ENCODE measurements at places on chromosomes 12 and 14.
A peak's percentile ranks its signal among the peaks of the same experiment; 100 is the strongest.

DNA sequence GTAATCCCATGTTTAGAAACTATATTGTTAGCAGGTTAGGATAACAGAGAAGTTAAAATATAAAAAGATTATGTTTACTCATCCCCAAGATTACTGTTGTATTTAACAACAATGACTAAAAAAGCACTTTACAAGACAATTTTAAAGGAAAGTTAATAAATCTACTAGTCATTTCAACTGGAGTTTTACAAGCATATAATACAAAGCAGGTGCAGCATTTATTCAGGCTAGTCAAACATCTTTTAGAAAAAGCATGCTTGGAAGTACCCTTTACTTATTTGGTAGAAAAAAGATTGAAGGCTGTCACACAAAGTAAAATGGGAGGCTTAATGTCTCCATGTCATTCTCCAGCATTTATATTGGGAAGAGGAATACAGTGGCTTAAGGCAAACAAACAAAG, 80.6 kb downstream of the HEATR5A start:
- DNase-seq = no peak

GRCh38 chr14:104091061-104091926, 5.8 kb downstream of the ASPG start:
- no peak for DNase-seq

DNA sequence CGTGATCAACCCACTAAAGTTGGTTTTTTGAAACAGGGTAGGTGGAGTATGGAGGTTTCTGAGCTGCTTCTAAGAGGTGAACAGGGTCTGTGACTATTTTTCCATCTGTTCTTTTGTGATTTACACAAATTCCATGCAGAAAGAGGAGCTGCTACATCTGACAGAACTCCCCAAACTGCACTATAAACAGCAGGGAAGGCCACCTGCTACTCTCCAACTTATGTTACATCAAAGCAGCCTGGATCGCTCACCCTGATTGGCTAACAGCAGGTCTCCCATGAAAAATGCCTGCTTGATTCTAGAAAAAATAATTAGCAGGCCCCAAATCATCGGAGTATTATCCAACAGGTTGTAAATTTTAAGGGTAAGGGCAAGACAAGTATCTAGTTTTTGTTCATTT, 282.9 kb upstream of the FLRT2 start:
- no peak for DNase-seq

- DNase-seq = no peak
Observed at GRCh38 chr12:127336416-127336815, 930.6 kb upstream of the TMEM132C start.

GRCh38 chr14:78581229-78581628, 411.1 kb downstream of the NRXN3 start:
- DNase-seq = no peak

- DNase-seq = no peak
Observed at GRCh38 chr14:104135121-104135903, 3.1 kb upstream of the KIF26A start.

DNA sequence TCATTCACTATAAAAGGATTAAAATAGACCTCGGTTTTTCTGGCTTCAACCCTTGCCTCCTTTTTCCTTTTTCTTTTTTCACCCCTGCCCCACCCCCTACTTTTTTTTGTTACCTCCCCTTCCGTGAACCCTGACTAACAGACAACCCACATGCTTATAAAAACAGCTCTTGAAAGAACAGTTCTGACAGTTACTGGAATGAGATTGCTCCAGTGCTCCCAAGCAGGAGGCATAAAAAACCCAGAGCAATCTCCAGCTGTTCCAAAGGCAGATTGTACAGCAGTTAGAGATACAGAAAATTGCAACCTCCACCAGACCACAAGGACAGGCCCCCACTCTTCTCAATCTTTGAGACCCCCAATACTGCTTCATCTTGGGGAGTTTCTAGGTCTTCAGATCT, 29.9 kb upstream of the TMEM260 start:
- no peak for DNase-seq

DNA sequence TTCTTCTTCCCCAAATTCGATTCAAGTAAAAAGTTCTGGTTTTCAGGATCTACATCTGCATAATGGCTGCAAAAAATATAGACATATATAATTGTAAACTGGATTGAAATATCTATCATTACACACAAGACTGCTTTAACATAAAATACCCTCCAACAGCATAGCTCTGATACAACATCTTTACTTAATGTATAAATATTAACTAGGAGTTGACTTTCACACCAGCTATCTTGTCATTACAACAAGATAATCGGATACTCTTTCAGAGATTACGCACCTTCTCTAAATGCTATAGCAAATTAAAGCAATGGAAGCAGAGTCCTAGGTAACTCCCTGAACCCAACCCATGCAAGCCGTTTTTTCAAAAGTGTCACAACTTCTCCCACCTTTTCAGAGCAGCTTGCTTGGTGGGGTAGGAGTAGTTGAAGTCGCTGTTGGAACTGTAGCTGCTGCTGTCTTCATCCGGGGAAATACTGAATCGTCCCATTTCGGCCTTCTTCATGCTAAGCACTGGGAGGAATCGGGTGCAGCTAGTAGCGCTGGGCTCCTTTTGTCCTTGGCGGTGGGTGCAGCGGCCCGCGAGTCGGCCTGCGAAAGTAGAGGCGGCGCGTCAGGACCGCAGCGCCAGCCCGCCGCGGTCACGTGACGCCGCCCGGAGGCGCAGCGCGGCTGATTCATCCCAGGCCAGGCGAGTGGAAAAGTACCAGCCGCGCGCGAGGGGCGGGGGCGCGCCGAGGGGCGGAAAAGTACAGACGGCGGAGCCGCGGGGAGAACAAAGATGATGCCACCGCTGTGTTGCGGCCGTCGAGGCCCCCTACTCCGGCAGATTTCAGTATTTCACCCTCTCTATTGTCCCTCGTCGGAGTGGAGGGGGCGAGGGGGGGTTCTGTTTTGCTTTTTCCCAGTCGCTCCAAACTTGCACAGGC, 1.5 kb downstream of the SLC38A2 start:
- DNase-seq = peak; percentile 65

GRCh38 chr14:61111209-61111665, 130.2 kb downstream of the SLC38A6 start:
- DNase-seq = no peak

DNA sequence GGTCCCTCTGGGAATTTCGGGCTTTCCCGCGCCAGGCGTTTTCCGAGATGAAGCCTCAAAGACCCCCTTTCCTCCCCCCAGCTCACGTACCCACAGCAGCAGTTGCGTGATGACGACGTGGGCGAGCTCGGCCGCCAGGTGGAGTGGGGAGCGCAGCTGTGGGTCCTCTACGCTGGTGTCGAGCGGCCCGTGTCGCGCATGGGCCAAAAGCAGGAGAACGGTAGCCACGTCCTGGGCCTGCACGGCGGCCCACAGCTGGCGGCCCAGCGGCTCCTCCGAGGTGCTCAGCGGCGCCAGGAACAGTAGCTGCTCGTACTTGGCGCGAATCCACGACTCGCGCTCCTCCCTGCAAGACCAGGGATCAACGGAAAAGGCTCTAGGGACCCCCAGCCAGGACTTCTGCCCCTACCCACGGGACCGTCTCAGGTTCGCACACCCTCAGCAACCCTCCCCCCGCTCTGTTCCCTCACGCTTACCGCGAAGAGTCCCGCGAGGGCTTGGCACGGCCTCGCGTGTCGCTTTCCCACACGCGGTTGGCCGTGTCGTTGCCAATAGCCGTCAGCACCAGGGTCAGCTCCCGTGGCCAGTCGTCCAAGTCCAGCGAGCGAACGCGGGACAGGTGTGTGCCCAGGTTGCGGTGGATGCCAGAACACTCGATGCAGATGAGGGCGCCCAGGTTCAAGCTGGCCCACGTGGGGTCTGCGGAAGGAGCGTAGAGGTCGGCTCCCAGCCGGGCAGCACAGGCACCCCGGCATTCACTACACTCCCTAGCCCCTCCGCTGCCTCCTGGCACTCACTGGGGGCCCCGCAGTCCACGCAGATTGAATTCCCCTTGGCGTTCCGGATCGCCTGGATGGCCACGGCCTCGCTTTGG, 11.4 kb downstream of the AGAP2 start:
- DNase-seq = no peak

- DNase-seq = no peak
Observed at GRCh38 chr14:101426466-101426865, 134.8 kb upstream of the DIO3 start.

DNA sequence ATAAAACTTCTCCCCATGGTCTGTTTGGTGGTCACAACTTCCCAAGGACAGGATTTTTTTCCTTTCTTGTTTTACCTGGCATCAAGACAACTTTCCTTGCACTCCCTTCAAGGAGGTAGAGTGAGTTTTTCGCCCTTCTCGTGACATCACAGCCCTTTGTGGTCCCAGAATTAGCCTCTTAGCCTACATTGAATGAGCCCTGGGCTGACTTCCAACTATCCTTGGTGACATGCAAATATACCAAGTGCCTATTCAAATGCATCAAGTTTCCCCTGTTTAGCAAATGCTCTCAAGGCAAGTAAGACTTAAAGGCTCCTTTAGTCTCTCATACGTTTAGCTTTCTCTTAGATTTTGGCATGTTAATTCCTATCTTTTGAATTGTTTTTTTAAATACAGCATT, 36.6 kb downstream of the TC2N start:
- DNase-seq = no peak

DNA sequence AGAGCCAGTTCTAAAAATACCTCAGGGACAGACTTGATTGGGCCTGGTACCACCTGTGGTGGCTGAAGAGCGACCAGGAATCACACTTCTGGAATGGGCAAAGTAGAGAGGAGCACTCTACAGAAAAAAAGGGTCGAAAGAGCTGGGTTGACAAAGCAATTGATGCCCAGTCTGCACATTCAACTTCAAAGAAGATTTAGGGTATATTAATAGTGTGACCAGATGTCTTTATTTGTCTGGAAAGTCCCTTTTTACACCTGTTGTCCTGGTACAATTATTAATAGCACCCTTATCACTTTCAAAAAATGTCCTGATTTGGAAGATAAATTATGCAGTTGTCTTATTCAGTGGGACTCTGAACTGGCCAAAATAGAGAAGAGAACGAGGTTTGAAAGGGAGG, 137.5 kb downstream of the DYRK2 start:
- DNase-seq = no peak

- DNase-seq = no peak
Observed at GRCh38 chr12:53105256-53105655, 2.0 kb downstream of the SOAT2 start.

DNA sequence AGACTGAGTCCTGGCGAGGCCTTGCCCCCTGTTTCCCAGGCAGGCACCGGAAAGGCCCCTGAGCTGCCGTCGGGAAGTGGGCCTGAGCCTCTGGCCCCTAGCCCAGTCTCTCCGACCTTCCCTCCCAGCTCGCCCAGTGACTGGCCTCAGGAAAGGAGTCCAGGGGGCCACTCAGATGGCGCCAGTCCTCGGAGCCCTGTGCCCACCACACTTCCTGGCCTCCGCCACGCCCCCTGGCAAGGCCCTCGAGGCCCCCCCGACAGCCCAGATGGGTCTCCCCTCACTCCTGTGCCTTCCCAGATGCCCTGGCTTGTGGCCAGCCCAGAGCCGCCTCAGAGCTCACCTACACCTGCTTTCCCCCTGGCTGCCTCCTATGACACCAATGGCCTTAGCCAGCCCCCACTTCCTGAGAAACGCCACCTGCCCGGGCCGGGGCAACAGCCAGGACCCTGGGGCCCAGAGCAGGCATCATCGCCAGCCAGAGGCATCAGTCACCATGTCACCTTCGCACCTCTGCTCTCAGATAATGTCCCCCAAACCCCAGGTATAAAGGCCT, 10.9 kb downstream of the TNS2 start:
- DNase-seq = no peak

- DNase-seq = no peak
Observed at GRCh38 chr14:58746261-58746660, 108.5 kb downstream of the DACT1 start.

- DNase-seq = no peak
Observed at GRCh38 chr14:105093038-105093430, 27.8 kb upstream of the GPR132 start.

DNA sequence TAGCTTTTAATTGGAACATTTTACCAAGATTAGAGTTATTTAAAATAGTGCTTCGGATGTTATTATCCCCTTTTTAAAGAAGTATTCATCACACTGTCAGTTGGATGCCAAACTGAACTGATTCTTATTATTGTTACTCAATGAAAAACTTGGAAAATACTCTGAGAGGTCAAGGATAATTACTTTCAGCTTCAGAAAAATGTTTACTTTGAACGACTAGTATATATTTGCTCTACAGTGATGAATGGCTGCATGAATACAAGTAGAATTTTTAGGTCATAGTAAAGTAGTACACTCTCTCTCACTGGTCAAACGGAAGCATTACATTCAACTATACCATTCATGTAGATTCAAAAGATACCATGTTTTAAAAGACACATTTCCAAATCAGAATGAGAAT, 269.2 kb downstream of the CCDC91 start:
- DNase-seq = no peak

DNA sequence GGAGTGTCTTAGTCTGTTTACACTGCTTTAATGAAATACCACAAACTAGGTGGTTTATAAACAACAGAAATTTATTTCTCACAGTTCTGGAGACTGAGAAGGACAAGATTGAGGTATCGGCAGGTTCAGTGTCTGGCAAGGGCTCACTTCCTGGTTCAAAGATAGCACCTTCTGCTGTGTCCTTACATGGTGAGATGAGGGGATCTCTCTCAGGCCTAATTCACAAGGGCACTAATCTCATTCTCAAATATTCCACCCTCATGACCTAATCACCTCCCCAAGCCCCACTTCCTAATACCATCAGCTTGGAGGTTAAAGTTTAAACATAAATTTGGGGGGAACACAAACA, 35.0 kb upstream of the PLEK2 start:
- no peak for DNase-seq

DNA sequence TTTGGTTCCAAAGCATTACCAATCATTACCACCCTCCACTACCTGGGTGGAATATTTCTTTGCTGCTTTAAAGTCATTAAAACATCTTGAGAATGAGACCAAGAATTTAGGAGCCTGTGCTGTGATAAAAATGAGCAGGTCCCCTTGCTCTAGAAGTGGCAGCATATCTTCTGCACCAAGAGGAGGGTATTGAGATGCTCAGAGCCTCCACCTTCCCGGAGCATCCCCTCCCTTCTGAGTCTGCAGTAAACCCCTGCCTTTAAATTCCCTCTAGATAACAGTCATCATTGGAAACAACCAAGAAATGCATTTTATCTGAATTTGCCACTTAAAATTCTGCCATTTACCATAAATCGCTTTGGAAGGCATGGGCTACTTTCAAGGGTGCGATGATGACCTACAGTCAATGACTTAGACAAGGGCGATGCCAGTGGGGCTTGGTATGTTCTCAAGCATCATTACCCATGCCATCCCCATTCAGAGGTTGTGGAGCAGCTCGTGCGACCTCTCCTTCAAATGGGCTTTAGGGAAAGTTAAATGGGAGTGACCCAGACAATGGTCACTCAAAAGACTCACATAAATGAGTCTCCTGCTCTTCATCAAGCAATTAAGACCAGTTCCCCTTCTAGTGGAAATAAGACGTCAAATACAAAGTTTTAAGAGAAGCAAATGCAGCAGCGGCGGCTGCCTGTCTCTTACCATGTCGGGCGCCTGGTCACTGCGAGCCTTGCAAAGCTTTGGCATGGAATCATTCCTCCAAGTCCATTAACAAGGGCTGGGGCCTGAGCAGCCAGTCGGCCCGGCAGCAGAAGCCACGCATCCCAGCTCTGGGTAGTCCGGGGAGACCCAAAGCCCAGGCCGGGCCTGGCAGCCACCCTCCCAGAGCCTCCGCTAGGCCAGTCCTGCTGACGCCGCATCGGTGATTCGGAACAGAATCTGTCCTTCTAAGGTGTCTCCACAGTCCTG, 334.5 kb downstream of the TMEM121 start:
- DNase-seq = no peak

- DNase-seq = no peak
Observed at GRCh38 chr12:29797565-29798355, 14.0 kb upstream of the TMTC1 start.

GRCh38 chr14:95577067-95577800, 42.4 kb downstream of the GLRX5 start:
- no peak for DNase-seq

All from SHP77 treated with DMSO at 0.1 percent for 48 hours (cell line).